ENCODE measurements at places on chromosomes 12 and 14.
A peak's percentile ranks its signal among the peaks of the same experiment; 100 is the strongest.

GRCh38 chr14:101964297-101965180 lies at the start of gene DYNC1H1:
Gene DYNC1H1, plus strand, starts transcription at chr14:101964573. Its CDS starts 119 bp downstream, at chr14:101964692.
- peak; percentile 93 for DNase-seq

- DNase-seq, result peak; percentile 6
Measured at GRCh38 chr14:94536836-94537235, 24.4 kb upstream of the SERPINA4 start.

GRCh38 chr14:80942191-80942600 lies 658 bp upstream of the CEP128 start:
- DNase-seq, result no peak

- peak; percentile 27 for DNase-seq
Measured at GRCh38 chr12:50110762-50111351, 1.2 kb upstream of the COX14 start.

DNA sequence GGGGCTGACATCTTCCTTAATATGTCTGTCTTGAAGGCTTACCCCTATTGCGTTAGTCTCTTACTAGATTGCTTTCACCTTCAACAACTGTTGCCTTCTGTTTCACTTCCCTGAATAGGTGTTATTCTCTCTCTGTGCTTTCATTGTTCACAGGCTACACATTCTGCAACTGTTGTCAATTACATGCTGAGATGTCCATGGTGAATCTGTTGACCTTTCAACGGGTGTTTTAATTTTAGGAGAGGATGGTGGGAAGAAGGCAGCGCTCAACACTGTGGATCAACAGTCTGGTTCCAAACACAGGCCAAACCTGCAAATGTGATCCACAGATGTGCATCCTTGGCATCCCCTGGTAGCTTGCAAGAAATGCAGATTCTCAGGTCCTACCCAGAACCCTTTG lies 101.9 kb downstream of the DACT1 start:
- DNase-seq, result no peak

DNA sequence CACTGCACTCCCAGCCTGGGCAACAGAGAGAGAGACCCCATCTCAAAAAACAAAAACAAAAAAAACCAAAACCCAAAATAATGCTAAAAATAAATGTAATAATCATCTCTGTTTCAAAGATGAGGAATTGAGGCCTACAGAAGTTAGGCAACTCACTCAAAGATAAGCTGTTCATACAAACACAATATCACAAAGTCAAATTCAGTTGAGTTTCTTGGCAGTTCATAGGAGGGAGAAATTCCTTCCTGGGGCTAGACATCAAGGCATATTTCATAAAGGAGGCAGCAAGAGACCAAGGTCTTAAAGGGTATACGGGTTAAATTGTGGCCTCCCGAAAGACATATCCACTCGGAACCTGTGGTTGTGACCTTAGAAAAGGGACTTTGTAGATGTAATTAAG lies 8.7 kb upstream of the TBPL2 start:
- no peak for DNase-seq

DNA sequence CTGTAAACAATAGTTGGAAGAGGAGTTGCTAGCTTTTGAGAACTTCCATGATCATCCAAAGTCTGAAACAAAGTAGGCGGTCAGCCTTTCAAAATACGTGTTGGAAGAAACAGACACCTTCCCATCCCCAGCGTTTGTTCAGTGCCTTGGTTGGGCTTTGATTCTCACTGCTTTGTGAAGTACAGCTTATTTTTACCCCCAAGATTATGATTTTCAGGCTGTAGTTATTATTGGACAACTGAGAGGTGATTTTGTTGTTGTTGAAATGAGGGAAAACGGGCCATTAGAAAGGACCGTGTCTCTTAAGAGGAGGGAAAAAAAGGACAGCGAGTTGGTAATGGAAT lies 921 bp upstream of the CEP83 start:
- DNase-seq, result no peak

GRCh38 chr12:111444925-111445725 lies 39.4 kb downstream of the SH2B3 start:
- no peak for DNase-seq

DNA sequence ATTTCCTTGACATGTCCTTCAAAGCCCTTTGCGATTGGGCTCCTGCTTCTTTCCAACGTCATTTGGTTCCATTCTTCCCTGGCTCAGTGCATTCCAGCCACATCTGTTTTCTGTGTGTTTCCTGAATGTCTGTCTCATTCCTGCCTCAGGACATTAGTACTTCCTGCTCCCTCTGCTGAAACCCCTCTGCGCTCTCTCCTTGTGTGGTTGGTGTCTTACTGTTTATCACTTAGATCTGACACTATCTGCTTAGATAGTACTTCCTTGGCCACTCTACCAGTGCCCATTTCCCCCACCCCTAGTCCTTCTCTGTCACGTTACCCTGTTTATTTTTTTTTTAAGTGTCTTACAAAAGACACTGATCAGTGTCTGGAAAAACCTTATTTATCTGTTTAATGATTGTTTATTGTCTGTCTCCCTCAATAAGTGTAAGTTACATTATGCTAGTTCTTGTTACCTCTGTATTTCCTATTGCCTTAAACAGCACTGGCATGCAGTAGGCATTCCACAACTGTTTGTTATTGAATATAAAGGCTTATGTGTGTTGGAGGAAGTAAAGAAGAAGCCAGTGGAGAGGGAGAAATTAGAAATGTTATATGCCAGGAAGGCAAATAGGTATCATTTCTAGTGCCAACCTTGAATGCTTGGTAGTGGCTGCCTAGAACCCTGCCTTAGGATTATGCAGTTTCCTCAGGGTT lies 21.5 kb downstream of the DYRK2 start:
- DNase-seq, result no peak

DNA sequence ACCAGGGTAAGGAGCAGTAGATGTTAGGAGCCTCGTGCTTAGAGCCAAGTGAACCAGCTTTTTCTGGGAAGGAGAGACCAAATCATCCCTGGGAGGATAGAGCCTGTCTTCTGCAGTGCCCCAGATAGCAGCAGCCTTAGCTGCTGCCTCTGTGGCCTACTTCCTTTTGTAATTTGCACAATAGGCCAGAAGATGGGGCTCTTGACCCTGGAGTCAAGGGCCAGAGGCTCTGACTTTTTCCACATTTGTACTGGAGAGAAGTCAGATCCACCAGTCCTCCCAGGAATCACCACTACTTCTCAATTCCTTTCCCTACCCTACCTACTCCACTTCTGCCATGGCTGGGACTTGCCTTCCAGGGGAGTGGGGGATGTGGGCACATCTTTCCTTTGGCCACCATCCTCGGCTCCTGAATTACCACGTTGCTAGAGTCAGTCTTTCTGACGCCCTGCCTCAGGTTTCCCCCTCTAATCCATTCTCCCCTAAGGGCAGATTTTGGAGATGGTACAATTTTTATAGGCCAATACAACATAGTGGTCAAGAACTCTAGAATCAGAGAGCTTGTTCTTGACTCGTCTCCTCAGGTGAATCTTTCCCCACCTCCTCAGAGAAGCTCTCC lies 3.3 kb upstream of the SLC4A8 start:
- DNase-seq, result peak; percentile 75

GRCh38 chr14:102390064-102390855 lies 27.5 kb downstream of the TECPR2 start:
- DNase-seq, result peak; percentile 41

DNA sequence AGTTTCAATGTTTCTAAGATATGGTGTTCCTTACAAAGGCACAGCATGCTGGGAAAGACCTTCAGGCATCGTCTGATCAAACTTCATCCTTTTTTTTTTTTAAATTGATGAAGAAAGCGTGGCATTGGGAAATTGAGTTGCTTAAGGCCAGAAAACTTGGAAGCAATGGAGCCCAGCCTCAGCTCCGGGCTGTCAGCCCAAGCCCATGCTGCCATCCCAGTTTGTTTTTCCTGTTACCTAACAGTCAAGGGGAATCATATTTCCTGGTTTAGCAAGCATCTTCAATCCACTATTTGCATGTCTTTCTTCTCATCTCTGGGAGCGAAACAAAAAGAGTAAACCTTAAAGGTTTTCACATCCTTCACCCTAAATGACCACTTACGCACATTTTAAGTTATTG lies 200.2 kb downstream of the CHST11 start:
- no peak for DNase-seq

- DNase-seq, result peak; percentile 59
Measured at GRCh38 chr12:89529738-89530137, 3.9 kb upstream of the POC1B start.

DNA sequence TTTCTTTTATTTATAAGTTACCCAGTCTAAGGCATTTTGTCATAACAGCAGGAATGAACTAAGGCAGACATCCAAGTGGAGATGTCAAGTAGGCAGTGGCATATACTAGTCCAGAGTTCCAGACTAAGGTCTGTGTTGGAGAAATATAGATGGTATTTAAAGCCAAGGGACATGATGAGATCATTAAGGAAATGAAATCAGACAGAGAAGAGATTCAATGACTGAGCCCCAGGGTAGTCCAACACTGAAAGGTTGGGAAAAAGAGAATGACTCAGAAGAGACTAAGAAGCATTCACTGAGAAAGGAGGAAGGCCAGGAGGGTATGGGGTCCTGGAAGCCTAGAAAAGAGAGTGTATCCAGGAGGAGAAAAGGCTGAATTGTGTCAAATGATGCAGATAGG lies 442.2 kb upstream of the CCDC196 start:
- peak; percentile 65 for DNase-seq

DNA sequence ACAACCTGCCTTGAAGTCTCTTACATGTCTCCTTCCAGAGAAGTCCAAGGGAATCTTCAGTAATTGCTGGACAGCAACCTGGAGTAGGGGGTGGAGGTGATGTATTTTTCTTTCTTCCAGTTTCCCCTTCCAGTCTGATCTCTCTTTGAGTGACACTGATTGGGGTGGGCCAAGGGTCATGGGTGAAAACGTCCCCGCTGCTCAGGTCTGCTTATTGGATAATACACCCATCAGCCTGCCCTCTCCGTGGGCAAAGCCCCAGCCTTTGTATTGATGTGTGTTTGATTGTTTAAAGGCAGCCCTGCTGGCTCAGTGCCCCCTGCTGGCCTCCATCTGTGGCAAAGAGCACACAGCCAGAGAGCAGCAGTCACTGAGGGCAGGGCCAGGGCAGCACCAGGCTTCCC lies 35.7 kb upstream of the ATP2A2 start:
- DNase-seq, result no peak

GRCh38 chr12:128138125-128138524 lies 128.8 kb upstream of the TMEM132C start:
- DNase-seq, result peak; percentile 21

Data from fibroblast of skin of scalp (primary cell).